Stimulated activated CD8-positive, alpha-beta memory T cell treated with anti-CD3 and anti-CD28 coated beads, Interleukin-7, amount 100 ng/mL, for 24 hours (primary cell): ENCODE measurements at places on chromosomes 12 and 14.

DNA sequence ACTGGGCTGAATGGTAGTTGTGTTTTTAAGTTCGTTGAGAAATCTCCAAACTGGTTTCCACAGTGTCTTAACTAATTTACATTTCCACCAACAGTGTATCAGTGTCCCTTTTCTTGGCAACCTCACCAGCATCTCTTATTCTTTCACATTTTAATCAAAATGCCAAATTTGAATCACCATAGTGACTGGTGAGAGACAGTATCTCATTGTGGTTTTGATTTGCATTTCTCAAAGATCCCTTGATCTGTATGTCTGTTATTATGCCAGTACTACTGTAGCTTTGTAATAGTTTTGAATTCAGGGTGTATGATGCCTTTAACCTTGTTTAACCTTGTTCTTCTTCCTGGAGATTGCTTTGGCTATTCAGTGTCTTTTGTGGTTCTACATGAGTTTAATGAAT lies 2.2 kb upstream of the EIF2S3B start:
- DNase-seq: no peak

DNA sequence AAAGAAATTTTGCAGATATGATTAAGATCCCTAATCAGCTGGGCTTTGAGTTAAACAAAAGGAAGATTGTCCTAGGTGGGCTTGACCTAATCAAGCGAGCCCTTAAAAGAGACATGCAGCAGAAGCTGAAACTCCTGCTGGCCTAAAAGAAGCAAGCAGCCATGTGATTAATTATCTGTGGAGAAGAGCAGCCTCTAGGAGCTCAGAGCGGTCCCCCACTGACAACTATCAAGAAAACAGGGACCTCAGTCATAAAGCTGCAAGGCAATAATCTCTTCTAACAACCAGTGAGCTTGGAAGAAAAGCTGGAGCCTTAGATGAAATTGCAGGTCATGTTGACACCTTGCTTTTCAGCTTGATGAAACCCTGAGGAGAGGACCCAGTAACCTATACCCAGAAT lies 288.9 kb upstream of the CLEC14A start:
- no peak for DNase-seq

- DNase-seq: no peak
These were observed 73.2 kb upstream of the BICD1 start for GRCh38 chr12:32033406-32033805.

GRCh38 chr12:19529951-19530636 lies 90.8 kb downstream of the AEBP2 start:
- no peak for DNase-seq

DNA sequence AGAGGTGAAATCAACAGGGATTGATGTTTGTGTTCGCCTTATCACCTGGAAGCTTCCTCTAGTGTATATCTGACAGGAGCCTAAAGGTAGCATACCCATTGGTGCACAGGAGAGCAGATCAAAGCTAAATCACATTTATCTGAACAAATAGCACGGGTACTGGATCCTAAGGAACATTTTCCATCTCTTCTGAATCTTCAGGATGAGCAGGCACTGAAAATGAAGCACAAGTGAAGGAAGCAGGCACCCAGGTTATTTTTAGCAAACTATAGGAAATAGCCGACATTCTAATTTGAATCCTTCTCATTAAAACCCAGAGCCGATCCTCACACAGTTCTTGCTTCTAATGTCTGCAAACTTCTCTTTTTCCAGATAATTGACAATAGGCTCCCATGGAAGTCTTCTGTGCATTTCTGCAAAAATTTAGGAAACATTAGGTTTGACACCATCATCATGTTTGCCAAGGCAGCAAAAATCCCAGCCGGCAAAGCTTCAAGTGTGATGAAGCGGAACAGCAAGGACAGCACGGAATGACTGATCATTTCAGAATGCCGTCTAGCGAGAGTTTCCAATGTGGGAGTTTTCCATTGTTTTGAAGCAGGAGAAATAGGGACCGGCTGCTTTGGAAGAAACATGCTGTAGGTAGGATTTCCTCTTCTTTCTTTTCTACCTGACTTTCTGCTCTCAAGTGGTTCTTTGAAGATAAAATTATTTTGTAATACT lies 24.3 kb upstream of the RGS6 start:
- no peak for DNase-seq

- DNase-seq: no peak
These were observed 52.2 kb downstream of the GOLGA5 start for GRCh38 chr14:92846162-92846897.

- DNase-seq: no peak
These were observed 51.6 kb upstream of the ABCC9 start for GRCh38 chr12:21992823-21993222.

DNA sequence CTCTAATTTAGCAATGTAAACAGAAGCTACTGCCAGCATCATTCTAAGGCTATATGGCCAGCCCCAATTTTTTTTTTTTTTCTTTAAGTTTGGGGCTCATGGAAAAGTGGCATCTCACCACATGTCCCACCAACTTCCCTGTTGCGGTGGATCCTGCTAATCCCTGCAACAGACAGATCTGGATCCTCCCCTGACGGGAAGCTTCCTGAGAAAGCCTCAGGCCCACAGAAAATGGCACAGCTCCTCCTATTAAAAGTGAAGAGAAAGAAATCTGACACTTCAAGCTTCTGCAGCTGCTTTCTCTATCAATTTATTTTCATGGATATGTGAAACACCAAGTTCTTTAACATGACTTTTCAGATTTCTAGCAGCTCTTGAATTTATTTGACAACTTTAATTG lies 433.8 kb upstream of the DCN start:
- no peak for DNase-seq

GRCh38 chr12:93602897-93603668 lies 30.6 kb downstream of the SOCS2 start:
- no peak for DNase-seq

DNA sequence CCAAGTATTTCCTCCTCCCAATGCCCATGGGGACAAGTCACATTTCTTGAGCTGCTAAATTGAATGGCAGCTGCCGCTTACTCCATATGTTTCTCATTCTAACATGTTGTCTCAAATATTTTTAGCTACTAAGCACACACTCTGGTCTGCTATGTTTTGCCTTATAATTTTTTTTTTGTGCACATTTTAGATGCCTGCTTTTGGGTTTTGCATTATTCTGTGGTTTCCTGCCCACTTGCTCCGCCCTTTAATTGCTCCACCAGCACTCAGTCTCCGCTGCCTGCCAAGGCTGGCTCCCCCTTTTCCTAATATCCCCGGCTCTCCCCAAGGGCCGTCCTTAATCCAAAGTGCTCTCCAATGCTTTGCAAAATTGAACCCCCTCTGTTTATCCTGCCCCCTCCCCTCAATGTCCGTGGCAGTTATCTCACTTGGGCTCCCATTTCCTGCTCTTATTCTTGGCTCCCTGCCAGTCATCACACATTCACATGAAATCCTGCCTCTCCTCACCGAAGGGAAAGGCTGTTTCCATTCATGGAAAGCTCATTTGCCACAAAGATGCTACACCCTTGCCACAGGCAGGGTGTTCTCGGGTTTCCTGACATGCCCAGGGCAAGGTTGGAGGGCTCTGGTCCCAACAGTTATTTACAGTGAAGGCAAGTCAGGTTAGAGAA lies 79.4 kb downstream of the C12orf75 start:
- no peak for DNase-seq

DNA sequence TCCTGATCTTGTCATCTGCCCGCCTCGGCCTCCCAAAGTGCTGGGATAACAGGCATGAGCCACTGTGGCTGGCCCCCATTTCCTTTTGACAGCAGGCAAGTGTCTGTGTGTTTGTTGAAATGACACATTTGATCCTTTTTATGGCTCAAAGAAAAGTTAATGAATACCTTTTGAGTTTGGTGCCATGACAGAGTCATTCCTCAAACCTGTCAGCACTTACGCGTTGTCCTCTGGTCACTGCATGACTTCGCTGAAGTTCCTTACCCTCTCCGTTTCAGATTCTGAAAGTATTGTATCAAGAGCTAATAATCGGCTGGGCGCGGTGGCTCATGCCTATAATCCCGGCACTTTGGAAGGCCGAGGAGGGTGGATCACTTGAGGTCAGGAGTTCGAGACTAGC lies 32.4 kb downstream of the NEMF start:
- DNase-seq: no peak

GRCh38 chr14:74786796-74787315 lies 23.7 kb downstream of the YLPM1 start:
- no peak for DNase-seq

- DNase-seq: no peak
These were observed 7.5 kb downstream of the CAMKK2 start for GRCh38 chr12:121288986-121289385.

GRCh38 chr14:37594971-37595808 lies at the start of the genes FOXA1 and TTC6:
TSS of gene FOXA1 (minus strand) at chr14:37595249. CDS start at chr14:37594972, 277 bp downstream.
TSS of gene TTC6 (plus strand) at chr14:37595629. CDS start at chr14:37622065, 26,436 bp downstream.
- no peak for DNase-seq

- no peak for DNase-seq
These were observed 165.7 kb downstream of the SRGAP1 start for GRCh38 chr12:64010069-64010686.

DNA sequence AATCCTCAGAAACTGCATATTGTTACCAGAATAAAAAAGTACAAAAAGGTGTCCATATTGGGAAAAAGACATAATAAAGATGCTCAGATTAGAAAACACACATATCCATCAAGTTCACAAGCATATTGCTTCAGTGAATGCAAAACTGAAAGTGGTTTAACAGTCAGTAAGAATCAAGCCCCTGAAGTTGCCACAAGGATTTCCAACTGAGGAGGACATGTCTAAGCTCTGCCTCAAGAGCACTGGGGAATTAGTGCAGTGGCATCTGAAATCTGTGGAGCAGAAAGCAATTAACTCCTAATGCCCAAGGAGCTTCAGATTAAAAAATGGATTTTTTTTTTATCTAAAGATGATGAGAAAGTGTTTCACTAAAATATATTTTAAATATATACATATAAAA lies 113.2 kb downstream of the DENND5B start:
- DNase-seq: no peak

GRCh38 chr12:101954676-101955075 lies 77.3 kb downstream of the DRAM1 start:
- DNase-seq: no peak
